ENCODE measurements at places on chromosomes 5 and 9.

- no peak for DNase-seq
These were observed 250.9 kb downstream of the CD180 start for GRCh38 chr5:66945389-66946349.

- DNase-seq, result no peak
These were observed 181.4 kb upstream of the TRPM3 start for GRCh38 chr9:71302776-71303175.

DNA sequence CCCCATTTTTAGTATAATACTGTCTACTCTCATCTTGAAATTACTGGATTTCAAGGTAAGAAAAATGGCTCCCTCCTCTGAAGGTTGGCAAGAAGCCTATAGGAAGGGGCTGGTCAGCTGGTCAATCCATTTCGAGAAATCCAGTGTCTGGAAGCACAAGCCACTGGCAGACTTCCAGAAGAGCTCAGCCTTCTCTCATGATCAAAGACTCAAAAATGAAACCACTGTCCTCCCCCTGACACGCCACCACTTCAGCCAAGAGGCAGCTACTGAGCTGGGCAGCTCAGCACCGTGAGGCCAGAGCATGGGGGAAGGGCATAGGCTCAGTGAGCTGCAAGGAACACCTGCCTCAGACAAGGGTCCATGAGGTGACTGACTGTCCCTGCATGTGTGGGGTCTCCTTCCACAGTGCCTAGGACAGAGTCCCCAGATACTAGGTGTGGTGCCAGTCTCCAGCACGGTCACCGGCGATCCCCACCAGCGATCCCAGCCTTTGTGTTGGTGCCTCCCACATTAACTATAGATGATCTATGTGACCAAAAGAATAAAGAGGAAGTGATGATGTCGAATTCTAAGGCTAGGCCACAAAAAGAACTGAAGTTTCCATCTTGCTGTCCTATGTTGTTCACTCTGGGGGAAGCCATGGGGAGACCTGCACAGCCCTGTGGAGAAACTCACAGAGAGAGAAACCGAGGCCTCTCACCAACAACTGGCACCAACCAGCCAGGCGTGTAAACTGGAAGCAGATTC is 100.1 kb upstream of the LRRTM2 start:
- no peak for DNase-seq

DNA sequence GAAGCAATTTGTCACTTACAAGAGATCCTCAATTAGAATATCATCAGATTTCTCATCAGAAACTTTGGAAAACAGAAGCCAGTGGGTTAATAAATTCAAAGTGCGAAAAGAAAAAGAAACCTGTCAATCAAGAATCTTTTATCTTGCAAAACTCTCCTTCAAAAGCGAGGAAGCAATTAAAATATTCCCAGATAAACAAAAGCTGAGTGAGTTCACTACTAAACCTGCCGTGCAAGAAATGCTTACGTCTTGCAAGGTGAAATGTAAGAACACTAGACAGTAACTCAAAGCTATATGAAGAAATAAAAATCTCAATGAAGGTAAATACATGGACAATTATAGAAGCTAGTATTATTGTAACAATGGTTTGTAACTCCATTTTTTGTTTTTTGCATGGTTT is 62.8 kb upstream of the IL33 start:
- no peak for DNase-seq

- no peak for DNase-seq
These were observed 1.1 kb upstream of the SPRY4 start for GRCh38 chr5:142325725-142326479.

DNA sequence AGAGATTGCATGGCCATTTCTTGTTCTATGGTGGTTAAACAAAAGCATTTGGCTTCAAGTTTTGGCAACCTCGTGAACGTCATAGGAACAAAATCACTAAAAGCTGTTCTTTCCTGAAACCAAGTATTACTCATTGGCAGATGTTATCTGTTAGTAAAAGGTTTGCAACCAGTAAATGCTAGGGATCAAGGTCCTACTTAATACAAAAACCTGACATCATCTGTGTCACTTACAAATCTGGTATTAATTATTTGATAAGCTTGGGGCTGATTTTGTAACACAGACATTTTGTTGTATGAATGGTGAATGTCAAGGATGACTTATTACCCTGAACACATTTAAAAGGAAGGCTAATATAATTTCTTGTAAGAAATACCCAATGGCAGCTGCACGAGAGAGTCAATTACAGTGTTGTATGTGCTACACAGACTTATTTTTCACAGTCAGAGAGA is 486.4 kb upstream of the ZNF608 start:
- DNase-seq, result no peak

GRCh38 chr9:3511551-3511950 is 14.2 kb downstream of the RFX3 start:
- DNase-seq, result no peak

DNA sequence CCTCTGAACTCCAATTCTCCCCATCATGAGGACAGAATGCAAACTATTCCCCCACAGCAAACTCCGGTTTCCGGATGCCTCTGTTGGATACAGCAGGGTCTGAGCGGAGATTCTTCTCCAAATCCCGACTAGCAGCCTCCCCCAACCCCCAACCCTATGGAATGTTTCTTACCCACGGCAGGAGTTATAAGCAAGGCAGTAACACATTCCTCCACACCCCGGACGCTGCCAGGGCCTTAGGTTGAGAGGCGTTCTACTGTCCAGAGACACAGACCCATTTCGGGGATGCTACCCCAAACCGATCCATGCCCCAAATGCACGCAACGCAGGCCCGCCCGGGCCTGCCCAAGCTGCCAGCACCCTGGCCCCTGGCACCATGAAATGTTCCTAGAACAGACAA is 85.6 kb upstream of the LMX1B start:
- DNase-seq, result no peak

GRCh38 chr5:147748590-147748989 is 33.9 kb downstream of the JAKMIP2 start:
- no peak for DNase-seq

GRCh38 chr5:134468921-134469400 is 56.5 kb upstream of the JADE2 start:
- no peak for DNase-seq

GRCh38 chr9:138077126-138077525 is 199.5 kb downstream of the CACNA1B start:
- no peak for DNase-seq

DNA sequence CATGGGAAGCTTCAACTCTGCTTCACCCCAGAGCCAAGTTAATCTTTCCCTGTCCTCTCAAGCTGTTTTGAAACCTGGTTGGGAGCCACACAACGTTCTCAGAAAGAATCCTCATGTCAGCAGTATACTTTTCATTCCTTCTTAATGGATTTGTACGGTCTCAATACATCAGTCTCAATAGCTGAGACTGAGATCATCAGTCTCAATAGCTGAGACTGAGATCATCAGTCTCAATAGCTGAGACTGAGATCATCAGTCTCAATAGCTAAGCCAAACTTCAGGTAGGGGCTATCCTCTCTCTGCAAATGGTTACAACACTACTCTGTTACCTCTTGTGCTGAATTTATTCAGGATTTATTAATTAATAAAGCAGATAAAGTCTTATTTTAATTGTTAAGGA is 1317.4 kb upstream of the CDH9 start:
- DNase-seq, result no peak

- no peak for DNase-seq
These were observed 67.2 kb downstream of the IL31RA start for GRCh38 chr5:55918087-55919035.

DNA sequence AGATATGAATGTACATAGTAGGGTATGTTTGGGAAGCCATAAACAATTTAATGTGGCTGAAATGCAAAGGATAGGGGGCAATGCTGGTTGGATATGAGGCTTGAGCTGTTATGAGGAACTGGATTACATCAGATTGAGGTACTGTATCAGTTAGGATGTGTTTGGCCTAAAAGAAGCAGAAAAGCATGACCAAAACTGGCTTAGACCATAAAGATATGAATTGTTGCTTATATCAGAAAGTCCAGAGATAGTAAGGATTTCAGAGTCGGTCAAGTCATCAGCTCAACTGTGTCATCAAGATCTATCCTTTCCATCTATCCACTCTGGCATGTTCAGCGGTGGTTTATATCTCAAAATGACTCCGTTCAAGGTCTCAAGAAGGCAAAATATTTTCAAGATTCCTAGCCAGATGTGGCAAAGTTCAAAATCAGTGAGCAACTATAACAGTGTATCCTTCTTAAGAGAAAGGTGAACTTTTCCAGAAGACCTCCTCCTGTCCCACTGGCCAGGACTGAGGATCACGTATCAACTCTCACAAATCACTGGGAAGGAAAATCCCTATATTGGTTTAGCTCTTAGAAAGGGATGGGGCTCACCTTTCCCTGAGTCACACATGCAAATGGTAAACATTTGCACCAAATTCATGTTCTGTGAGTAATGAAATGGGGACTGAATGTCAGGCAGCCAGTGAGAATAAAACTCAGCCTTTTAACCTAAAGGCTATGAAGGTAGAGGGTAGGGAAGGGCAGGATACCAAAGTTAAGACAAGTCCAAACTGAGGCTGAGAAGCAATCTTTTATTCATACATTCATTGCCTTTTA is 257.8 kb downstream of the TRIM32 start:
- no peak for DNase-seq

DNA sequence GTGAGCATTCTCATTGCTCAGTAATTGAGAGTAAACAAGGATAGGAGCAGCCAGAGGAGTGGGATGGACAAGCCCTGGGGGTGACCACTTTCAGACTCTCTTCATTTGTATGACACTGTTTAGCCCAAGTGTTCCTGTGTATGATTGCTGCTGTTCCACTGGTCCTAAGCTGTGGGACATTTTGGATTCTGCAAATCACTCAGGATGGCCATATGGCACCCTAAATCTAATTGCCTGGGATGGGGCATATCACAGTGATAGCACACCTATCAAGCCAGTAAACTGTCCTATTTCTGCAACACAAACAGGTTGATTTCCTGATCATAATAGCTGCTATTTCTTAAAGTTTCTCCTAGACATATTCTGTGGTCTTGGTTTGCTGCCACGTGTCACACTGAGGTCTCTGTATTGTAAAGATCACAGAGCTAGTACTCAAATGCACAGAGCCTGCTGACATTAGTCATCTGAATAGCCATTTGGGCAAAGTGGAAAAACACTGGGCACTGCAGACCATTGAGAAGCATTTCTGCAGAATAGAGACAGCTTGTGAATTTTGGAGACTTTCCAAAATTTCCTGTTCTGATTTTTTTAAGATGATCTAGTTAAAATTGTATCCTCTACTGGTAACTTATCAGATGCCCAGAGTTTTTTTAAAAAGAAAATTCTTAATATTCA is 320.2 kb downstream of the RFX3 start:
- DNase-seq, result no peak

- no peak for DNase-seq
These were observed 77.7 kb downstream of the FOXD1 start for GRCh38 chr5:73370640-73371583.

DNA sequence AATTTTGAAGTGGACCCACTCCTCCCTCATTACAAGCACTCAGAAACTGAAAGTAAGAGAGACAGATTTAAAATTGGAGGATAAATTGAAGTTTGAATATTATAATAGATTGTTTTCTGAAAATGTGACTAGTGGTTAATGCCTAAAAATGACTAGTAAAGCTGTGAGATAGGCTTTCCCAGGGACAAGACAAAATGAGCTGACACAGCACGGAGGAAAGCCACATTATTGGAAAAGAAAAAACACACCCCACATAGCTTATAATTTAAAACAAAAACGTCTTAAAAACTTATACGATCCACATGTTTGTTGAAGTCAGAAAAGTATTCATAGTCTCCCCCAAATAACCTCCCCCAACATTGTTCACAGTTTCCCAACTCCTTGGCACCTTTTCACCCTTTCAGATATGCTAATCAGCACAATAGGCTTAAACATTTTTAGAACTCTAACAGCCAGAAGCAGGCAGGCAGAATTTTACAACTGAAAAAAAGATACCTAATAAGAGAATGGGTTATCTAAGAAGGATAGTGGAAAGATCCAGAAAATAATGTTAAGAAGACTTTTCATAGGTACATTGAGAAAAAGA is 6.1 kb downstream of the C7 start:
- no peak for DNase-seq

DNA sequence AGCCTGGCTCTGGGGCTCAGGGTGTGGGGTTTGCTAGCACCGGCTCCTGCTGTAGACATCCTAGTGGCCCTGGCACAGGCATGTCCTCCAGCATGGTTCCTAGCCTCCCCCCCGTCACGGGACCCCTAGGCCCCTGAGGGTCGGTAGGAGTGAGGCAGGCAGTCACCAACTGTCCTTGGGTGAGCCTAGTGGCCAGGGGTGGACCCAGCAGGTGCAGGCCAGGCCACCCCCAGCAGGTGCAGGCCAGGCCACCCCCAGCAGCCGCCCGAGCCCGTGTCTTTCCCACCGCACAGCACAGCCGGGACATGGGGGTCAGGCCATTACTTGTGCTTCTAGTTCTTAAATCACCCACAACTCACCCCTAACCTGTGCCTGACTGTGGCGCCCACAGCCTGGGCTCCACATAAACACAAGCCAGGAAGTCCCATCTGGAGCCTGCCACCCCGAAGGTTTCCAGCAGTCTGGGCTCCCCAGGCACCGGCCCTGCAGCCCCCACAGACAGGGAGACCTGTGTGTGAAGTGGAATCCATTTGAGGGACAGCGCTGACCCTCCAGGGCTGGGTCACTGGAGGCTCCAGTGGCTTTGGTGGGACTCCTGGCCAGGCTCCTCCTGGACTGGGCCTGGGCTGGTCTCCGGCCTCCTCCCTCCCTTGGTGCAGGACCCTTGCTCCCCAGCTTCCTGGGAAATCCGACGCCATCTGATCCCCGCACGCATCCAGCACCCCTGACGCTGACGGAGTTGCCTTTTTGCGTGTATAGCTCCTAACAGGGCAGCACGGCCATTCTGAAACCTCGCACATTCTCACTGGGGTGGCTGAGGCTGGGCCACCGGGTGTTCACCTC is 114.1 kb upstream of the LPCAT1 start:
- no peak for DNase-seq

DNA sequence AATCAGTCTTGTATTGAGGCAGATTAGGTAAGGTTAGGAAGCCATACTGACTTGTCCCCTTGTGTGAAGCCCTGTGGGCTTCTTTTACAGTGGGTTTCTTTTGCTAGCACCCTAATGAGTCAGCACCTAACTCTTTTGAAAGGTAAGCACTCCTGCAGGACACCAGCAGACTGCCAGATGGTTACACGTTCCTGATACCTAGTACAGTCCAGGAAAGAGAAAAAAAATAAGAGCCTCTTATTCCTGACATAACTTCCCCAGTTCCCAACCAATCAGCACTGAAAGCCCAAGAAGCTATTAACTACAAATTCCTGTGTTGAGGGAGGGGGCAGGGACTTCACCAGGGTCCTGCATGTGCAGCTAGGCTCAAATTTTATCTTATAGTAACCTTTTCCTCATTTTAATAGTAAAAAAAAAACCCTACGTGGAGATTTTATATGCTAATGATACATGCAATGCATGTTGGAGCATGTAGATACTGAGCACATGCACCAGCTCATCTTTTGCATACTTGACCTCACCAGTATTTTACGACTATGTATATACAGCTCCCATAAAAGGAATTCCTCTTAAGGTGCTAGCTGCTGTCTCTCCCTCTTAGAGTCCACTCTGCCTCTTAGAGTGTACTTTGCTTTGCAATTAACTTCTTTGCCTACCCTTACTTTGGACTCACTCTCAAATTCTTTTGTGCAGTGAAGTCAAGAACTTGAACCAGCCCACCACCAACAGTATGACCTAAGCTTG is 84.7 kb upstream of the RORB start:
- no peak for DNase-seq

- DNase-seq, result peak; percentile 20
These were observed 123.6 kb downstream of the PALM2AKAP2 start for GRCh38 chr9:109903515-109904138.

GRCh38 chr5:137040641-137041340 is 458.3 kb downstream of the SPOCK1 start:
- DNase-seq, result no peak

GRCh38 chr5:15601853-15602252 is 101.9 kb downstream of the FBXL7 start:
- no peak for DNase-seq

GRCh38 chr5:125065741-125066140 is 319.3 kb upstream of the ZNF608 start:
- no peak for DNase-seq
